ENCODE measurements at places on chromosomes 6 and 20.

- peaks cover 15% of the 10 kb centered on the region for H3K27me3 ChIP-seq
- H3K4me3 ChIP-seq: no peak overlapping the region
- H3K4me1 ChIP-seq: peaks cover 15% of the 10 kb centered on the region
- no peaks in the 10 kb centered on the region for H3K36me3 ChIP-seq
These were observed 45.3 kb downstream of the SLC2A12 start for GRCh38 chr6:134007077-134007476.

GRCh38 chr6:20438462-20439070, 36.9 kb downstream of the E2F3 start:
- H3K36me3 ChIP-seq: peaks cover 18% of the 10 kb centered on the region
- no peak overlapping the region for H3K27ac ChIP-seq
- H3K27me3 ChIP-seq: no peaks in the 10 kb centered on the region
- no peak overlapping the region for H3K4me3 ChIP-seq
- no peaks in the 10 kb centered on the region for H3K4me1 ChIP-seq

DNA sequence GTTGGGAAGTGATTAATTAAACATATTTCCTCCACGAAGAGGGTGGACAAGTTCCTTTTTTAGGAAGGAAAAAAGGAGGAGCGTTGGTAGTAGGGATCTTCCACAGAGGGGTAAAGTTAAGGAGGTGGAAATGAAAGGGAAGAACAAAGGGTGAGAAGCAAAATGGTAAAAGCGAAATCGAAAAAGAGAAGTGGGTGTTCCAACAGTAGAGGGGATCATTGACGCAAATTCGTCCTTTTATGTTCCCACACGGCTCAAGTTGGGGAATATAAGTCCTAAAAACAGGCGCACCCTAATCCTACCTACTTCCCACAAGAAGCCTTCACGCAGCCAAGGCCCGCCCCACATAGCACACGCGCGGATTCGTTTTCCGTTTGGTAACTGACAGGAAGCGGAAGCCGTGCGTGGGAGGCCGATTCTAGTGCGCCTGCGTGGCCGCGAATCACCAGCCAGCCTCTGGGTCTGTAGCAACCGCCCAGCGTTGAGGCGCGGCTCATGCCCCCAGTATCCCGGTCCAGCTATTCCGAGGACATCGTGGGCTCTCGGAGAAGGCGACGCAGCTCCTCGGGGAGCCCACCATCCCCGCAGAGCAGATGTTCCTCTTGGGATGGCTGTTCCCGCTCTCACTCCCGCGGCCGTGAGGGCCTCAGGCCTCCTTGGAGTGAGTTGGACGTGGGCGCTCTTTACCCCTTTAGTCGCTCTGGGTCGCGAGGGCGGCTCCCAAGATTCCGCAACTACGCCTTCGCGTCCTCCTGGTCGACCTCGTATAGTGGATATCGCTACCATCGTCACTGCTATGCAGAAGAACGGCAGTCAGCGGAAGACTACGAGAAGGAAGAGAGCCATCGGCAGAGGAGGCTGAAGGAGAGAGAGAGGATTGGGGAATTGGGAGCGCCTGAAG, at the start of gene NKAPL:
TSS of gene NKAPL (plus strand) at position 421 of the 901 bp plus-strand sequence. CDS start at position 496, 75 bp downstream.
- peak; percentile 65 for DNase-seq
- peak within 1 kb of the TSS; percentile 66 for H3K4me3 ChIP-seq
- H3K27me3 ChIP-seq: peaks cover 5% of the 10 kb centered on the region
- H3K36me3 ChIP-seq: peaks cover 7% of the 10 kb centered on the region
- peak within 1 kb of the TSS; percentile 33 for H3K27ac ChIP-seq

- no peak for DNase-seq
- H3K27ac ChIP-seq: peak overlapping the region; percentile 27
- H3K36me3 ChIP-seq: no peaks in the 10 kb centered on the region
- H3K4me1 ChIP-seq: peaks cover 15% of the 10 kb centered on the region
- H3K27me3 ChIP-seq: no peaks in the 10 kb centered on the region
- H3K4me3 ChIP-seq: no peak overlapping the region
These were observed 2.4 kb downstream of the CD93 start for GRCh38 chr20:23083553-23084220.

DNA sequence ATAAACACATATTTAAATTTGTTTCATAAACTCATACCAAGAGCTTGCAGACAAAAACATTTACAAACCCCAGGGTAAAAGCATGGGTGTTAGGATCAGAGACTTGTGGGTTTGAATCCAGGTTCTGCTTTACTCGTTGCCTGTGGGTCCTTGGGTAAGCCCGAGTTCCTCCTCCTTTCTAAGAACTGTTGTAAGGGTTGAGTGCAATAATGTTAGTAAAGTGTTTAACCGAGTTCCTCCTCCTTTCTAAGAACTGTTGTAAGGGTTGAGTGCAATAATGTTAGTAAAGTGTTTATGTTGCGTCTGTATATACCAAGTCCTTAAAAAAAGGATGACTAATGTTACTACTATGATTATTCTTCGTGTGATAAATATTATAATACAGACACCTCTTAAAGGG, 18.7 kb downstream of the CCDC170 start:
- H3K27me3 ChIP-seq: peaks cover 12% of the 10 kb centered on the region
- peaks cover 10% of the 10 kb centered on the region for H3K4me1 ChIP-seq
- peaks cover 2% of the 10 kb centered on the region for H3K36me3 ChIP-seq
- no peak overlapping the region for H3K27ac ChIP-seq
- DNase-seq: no peak
- H3K4me3 ChIP-seq: no peak overlapping the region

DNA sequence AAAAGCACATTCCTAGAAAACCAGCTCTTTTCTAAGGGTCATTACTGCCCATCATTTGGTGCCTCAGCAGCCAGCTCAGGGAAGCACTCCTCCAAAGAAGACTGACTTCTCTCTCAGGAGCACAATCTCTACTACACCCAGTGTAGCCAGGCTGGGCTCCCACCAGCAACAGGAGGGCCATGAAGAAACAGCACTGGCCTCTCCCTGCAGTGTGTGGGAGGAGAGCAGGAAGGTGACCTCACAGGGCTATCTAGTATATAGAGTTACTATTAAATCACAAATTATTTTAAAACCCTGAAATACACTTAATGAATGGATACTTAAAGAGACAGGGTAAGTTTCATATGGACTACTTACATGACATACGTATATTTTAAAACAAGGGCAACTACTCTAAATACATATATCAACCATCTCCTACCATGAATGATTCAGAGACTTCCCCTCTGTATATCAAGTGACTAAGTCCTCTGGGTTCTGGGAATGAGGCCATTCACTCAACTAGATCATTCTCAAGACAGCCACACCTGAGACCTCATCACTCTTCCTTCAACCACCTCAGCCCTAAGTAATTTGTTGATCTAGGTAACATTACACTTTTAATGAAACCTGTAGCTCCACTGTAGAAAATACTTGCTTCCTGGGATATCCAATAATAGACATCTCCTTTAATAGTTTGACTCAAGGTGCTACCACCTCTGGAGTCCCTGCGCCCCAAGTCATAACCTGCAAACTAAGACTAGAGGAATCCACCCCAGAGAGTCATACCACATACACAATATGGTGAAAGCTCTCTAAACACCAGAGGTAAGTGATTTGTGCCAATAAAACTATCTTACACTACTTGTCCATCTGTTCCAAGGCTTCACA, 25.2 kb downstream of the TBX18 start:
- DNase-seq: no peak
- H3K36me3 ChIP-seq: no peaks in the 10 kb centered on the region
- H3K27ac ChIP-seq: no peak overlapping the region
- H3K4me1 ChIP-seq: no peaks in the 10 kb centered on the region

GRCh38 chr6:11595903-11596302, 58.4 kb downstream of the TMEM170B start:
- H3K36me3 ChIP-seq: no peaks in the 10 kb centered on the region
- H3K4me3 ChIP-seq: no peak overlapping the region
- H3K27ac ChIP-seq: no peak overlapping the region
- H3K27me3 ChIP-seq: peaks cover 7% of the 10 kb centered on the region
